ENCODE measurements at places on chromosomes 1 and 21.

GRCh38 chr1:14507262-14507661 is 91.2 kb upstream of the KAZN start:
- no peak for DNase-seq

DNA sequence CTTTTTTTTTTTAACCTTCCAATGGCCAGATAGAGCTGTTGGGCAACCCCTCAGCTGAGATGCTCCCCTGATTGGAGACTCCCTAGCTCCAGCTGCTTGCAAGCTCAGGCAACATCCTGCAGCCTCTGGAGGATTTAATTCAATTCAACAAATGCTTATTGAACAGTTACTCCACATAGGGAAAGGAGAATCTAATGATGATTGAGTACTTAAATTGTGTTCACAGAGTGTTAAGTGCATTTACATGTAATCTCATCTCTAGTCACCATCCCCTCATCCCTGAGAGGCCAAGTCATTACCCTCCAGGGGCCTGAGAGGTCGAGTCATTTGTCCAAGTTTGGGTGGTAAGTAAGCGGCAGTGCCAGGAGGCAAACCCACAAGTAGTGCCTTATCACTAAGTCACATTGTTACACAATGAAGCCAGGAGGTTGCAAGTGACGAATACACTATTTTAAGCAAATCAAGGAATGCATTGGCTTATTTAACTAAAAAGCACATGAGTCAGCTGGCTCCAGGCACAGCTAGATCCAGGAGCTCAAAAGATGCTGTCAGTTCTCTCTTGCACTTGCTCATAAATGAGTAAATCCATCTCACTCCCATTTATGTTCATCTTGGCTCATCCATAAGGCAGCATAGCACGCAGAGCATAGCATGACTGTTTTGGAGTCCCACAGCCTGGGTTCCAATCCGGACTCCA is 64.3 kb downstream of the OPTC start:
- no peak for DNase-seq

DNA sequence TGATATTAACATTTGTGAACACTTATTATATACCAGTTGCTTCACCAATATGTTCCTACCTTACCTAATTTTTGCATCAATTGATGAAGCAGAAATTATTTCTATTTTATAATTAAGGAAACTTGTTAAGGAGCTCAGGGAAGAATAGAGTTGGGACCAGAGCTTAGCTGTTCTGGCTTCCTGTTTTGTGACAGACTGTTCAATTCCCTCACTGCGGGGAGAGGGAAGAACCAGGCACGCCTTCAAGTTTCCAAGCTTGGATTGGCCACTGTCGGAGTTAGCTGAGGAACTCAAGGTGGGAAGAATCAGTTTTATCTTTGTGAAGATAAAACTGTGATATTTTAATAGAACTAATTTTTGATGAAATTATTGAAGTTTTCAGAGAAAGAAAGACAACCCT is 142.3 kb upstream of the LMO4 start:
- DNase-seq, result no peak

- DNase-seq, result no peak
These were observed 46.9 kb downstream of the IL23R start for GRCh38 chr1:67213164-67213563.

All from stimulated activated CD8-positive, alpha-beta memory T cell treated with anti-CD3 and anti-CD28 coated beads, Interleukin-4, amount 100 ng/mL, for 4 hours (primary cell).